ENCODE measurements at places on chromosomes 3 and 15.

DNA sequence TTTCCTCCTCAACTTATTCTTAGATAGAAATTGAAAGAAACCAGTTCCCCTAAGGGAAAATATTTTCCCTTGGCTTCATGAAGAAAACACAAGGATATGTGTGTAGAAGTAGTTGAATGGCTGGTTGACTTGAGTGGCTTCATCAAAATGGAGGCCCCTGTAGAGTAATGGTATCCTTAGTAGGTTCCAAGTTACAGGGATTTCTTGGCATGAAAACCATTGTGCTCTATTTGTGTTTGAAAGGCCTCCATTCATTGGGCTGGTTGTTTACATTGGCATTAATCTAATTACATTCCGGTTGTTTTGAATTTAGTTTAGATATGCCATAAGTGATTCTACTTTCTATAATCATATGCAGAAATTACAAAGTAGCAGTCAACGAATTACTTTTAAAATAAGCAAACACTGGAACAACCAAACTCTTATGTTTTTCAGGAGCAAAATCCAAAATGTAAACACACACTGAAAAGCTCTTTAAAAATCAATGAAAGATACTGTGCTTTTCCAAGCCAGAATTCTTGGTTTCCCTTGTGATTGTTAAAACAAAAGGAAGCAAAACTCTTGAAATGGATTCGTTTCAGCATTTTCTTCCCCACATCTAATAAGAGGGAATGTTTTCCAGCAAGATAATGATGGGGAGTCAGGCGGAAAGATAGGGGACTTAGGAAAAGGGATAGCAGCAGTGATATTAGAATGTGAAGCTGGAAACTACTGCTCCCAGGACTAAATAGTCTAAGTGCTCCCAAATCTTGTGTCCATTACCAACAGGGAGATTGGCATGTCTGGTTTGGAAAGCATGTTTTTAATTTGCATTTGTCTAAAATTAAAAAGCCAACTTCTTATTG lies 77.0 kb downstream of the EPHA3 start:
- no peak for DNase-seq

- DNase-seq, result no peak
These were observed 49.3 kb downstream of the TMEM212 start for GRCh38 chr3:171892457-171892856.

- DNase-seq, result no peak
These were observed 797 bp downstream of the PAQR9 start for GRCh38 chr3:142962520-142963233.

GRCh38 chr15:89293012-89293411 lies 41.6 kb downstream of the POLG start:
- no peak for DNase-seq

- DNase-seq, result peak; percentile 64
These were observed 1.2 kb downstream of the NKIRAS1 start for GRCh38 chr3:23915537-23916108.

DNA sequence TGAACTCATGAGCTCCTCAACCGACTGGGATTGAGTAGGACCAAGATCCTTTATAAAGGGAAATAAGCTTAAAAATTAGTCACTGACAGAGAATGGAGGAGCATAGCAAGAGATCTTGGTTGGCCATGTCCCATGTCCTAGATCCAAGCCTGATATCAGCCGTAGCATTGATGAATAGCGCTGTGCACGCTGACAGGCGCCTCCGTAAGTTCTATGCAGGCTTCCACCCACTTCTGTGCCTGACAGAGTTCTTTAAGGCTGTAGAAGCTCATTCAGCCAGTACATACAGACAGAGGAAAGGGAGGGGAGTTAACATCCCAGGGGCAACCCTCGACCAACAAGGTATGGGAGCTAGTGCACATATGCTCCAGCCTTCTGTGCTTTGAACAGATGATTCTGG lies 251.7 kb upstream of the TBC1D5 start:
- DNase-seq, result no peak
